ENCODE measurements at places on chromosomes 5 and 9.

DNA sequence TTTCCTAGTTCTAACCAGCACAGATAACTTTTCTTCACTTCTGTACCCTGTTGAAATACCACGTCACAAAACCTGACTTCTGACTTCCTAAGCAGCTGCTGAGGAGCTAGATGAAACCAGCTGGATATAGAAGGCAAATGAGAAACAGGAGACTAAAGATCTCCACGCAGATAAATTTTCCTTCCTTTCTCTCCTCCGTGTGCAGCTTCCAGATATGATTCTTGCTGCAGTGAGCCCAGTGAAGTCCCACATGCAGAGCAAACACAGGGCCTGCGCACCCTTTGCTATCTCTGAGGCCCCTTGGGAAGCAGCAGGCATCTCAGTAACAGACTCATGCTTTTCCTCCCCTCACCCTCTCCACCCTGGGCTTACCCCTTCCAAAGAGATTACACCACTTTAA is 1638.3 kb downstream of the MAT2B start:
- no peak for DNase-seq

GRCh38 chr9:91195372-91196012 is 166.2 kb downstream of the AUH start:
- DNase-seq: no peak

- no peak for DNase-seq
These were observed 18.5 kb downstream of the DDX31 start for GRCh38 chr9:132651259-132651658.

DNA sequence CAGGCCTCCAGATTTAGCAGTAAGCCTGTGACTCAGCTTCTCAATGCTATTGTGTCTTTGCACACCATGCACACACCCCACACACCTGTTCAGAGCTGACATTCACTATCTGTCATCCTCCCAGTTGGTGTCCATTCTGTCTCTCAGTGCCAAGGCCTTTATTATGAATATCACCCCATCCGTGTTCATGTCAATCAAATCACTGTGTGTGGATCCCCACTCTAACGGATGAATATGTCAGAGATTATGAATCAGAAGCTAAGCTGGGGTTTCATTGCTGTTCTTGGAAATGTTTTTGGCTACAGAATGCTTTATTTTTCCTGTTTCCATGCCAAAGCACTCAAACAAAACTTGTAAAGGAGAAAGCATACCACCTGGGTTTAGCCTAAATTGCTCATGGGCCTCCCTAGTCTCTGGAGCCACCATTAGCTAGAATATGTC is 9.4 kb upstream of the MAMDC2 start:
- no peak for DNase-seq

DNA sequence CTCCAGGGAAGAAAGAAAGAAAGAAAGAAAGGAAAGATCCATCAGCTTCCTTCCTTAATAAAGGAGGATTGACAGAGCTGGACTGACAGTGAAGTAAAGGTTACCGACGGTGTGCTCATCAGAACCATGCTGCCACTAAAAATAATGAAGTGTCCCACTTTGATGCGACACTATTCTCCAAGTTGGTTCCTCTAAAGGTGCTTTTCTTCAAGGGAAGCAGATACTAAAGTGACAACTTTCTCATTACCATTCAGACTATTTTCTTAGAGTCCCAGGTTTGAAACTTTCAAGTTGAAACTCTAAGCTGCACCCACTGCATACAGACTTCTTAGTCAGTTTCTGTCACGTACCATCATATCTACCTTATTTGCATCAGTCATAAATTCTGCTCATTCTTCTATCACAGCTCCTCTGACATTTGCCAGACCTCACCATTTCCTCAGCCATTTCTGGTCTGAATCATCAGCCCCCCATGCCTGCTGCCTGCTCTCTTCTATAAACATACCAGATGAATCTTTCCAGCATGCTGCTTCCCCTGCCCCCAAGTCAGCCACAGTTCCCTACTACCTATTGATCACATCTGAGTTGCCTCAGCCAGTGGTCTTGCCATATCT is 177.6 kb downstream of the DEPDC1B start:
- no peak for DNase-seq

Measured in stimulated activated naive CD4-positive, alpha-beta T cell treated with Interleukin-2 at 50 U/mL for 16 hours (primary cell).